ENCODE measurements at places on chromosomes 12 and 14.

GRCh38 chr14:75373616-75374015 is 54.2 kb upstream of the JDP2 start:
- no peak for DNase-seq

GRCh38 chr12:121845701-121846100 is 13.0 kb downstream of the HPD start:
- DNase-seq, result no peak

GRCh38 chr12:131101703-131102492 is 148.2 kb downstream of the ADGRD1 start:
- DNase-seq, result no peak

DNA sequence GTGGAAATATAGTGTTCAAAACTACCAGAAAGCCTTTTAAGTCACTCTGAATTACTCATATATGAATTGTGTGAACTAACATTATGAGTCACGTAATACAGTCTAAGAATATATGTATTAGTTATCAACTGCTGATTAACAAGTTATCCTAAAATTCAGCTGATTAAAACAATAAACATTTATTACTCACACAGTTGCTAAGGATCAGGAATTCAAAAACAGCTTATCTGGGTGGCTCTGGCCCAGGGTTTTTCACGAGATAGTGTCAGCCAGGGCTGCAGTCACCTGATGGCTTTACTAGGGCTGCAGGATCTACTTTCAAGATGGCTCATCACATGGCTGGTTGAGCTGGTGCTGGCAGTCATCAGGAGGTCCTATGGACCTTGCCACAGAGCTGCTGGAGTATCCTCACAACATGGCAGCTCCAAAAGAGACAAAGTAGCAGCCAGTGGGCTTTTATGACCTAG is 36.5 kb downstream of the CORO1C start:
- no peak for DNase-seq

- DNase-seq, result peak; percentile 73
Measured at GRCh38 chr14:100438678-100439592, 115.8 kb downstream of the SLC25A47 start.

GRCh38 chr12:110253176-110253575 is 27.9 kb upstream of the ATP2A2 start:
- DNase-seq, result peak; percentile 22

DNA sequence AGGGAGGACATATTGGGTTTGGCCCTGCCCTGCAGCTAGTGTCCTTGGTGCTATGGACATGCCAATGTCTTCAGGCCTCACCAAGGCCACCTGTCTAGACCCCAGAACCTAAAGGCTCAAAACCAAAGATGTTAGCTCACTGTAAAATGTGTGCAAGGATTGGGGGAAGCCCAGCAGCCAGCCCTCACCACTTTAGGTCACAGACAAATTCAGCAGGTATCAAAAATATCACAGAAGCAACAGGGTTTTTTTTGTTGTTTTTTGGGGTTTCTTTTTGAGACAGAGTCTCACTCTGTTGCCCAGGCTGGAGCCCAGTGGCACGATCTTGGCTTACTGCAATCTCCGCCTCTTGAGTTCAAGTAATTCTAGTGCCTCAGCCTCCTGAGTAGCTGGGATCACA is 29.0 kb upstream of the NINJ2 start:
- no peak for DNase-seq

DNA sequence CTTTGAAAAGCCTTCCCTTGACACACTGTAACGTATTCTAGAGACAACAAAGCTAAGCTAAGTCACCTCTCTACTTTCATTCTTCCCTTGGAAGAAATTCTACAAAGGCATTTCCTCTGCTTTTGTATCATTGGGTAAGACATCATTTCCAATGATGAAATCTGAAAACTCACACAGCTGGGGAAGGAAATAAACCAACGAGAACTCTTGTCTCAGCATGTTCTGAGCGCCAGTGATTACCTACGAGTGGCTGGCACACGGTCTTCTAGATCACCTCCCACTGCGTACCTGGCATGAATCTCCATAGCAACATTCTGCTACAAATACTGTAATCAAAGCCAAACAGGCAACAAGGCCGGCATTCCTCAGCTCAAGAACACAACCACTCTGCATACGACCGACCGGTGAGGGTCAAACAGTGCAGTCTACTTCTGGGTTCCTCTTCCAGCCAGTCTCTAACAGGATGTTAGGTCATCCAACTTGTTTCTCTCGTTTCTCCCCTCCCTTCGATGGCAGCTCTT is 7.6 kb downstream of the VPS37B start:
- peak; percentile 81 for DNase-seq

DNA sequence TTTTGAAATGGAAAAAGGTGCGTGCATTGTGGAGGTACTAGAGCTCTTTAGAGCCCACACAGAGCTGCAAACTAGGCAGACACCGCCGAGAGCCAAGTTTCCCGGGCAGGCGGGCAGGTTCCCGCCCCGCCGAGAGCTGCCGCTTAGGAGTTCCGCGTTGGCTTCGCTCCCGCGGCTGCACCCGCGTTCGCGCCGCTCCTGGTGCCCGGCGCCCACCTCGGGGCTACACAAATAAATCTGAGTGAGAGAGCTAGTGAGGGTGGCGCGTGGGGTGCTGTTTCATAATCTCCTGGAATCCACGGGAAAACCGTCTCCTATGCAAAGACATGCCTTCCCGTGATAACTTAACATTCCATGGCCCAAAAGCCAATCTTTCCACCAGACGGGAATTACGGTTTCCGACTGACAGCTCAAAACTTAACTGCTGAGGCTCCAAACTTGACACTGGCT is 645 bp downstream of the KITLG start:
- DNase-seq, result peak; percentile 65

GRCh38 chr12:92030618-92031017 is 115.0 kb downstream of the BTG1 start:
- peak; percentile 81 for DNase-seq

DNA sequence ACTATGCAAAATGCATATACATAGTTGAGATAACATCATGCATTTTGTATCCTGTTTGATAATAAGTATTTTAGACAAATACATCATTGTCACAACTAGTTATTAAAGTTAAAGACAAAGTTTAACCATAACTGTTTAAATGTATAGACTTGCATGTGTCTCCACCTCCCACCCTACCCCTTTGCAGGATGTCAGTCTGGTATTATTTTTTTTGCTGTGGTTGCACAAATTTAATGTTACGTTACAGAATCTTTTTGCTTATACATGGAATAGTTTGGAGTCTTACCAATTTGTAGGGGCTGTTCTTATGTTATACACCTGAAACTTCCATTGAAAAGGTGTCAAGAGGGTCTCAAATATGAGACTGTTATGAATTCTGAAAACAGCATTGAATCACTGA is 5.6 kb downstream of the CHST11 start:
- no peak for DNase-seq

- DNase-seq, result no peak
Measured at GRCh38 chr14:38039496-38039895, 168.2 kb upstream of the SSTR1 start.

DNA sequence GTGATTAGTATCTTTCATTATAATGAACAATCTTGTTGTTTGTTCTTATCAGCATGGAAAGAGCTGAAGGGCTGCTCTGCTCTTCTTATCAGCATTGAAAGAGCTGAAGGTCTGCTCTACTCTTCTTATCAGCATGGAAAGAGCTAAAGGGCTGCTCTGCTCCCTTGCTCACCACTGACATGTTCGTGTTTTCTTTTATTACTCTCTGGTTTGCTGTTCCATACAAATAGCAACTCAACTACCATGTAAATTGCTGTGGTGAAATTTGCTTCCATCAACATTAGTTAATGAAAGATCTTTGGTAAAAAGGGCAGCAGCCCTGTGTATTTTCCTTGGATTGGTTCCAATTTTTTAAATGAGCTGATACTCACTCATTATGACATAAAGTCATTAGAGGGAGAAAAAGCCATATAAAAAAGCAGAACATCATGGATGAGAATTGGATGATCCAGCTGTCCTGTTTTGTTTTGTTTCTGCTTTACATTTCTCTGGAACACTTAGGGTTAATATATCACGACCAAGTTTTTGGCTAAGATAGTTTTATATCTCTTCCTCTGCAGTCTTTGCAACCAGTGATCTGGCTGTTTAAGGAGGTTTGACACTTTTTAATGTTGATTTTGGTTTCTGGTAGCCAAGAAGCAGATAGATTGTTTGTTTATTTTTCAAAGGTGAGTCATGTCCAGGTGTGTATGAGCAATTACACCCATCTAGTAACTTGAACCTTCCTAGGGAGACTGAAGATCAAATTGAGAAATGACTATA is 356.6 kb downstream of the CEP128 start:
- peak; percentile 48 for DNase-seq

GRCh38 chr12:101551362-101552114 is 43.2 kb upstream of the MYBPC1 start:
- DNase-seq, result no peak

DNA sequence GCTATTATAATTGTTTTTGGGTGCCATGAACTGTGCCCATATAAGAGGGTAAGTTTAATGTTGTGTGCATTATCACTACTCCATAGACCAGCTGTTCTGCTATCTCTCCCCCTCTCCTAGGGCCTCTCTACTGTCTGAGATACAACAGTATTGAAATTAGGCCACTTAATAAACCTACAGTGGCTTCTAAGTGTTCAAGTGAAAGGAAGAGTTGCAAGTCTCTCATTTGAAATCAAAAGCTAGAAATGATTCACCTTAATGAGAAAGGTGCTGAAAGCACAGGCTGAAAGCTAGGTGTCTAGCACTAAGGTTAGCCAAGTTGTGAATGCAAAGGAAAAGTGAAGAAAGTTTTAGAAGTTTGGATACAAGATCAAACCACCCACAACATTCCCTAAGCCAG is 168.0 kb downstream of the SLC16A7 start:
- DNase-seq, result no peak

GRCh38 chr14:49828640-49829039 is 23.9 kb downstream of the NEMF start:
- DNase-seq, result no peak

GRCh38 chr14:98244162-98244948 is 1027.6 kb downstream of the BCL11B start:
- no peak for DNase-seq

- DNase-seq, result peak; percentile 63
Measured at GRCh38 chr12:9634177-9634803, 26.6 kb upstream of the KLRB1 start.

DNA sequence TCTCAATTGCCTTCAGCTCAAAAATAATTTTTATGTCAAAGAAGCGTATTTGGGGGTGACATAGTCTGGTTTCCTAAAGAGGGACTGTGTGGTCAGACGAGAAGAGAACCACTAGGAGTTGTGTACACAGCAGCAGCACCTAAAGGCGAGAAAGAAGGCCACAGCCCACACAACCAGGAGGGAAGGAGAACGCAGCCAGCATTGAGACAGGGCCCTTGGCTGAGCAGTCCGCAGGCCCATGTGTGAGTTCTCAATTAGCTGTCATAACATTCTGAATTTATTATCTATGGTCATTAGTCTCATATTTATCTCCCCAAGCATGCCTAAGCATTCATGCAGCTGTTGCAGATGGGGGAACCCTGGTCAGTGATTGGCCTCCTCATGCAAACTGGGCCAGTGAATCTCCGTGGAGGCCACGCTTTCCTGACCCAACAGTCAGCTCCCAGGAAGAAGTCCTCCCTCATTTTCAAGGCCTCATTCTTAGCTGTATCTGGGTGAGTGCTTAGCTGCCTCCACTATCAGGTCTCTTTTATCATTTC is 81.2 kb upstream of the ATF7IP start:
- no peak for DNase-seq

DNA sequence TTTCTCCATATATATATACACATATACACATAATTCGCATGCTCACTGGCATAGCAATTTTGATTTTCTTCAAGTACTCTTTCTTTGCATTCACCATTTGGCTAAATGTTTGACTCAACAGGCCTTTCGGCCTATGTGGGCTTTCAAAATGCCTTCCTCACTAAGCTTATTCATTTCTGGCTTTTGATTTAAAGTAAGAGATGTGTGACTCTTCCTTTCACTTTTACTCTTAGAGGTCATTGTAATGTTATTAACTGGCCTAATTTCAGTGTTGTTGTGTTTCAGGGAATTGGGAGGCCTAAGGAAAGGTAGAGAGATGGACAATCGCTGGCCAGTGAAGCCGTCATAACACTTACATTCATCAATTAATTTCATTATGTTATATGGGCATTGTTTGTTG is 14.5 kb upstream of the KLRD1 start:
- DNase-seq, result no peak

DNA sequence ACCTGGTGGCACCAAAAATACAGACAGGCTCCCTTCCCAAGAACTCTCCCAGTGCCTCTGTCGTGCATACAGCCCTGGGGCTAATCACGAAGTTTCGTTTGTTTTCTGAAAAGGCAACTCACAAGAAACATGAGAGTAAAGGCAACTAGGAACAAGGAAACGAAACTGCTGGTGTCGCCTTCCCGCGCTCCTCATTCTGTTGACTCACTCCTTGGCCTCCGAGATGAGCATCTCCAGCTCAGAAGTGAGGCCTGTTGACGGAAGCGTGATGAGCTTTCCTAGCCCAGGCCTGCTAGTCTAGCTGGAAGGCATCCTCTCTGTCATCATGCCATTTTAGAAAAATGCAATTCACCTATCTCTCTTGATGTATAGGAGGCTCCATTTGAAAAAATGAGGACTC is 50.5 kb downstream of the TTC9 start:
- no peak for DNase-seq

DNA sequence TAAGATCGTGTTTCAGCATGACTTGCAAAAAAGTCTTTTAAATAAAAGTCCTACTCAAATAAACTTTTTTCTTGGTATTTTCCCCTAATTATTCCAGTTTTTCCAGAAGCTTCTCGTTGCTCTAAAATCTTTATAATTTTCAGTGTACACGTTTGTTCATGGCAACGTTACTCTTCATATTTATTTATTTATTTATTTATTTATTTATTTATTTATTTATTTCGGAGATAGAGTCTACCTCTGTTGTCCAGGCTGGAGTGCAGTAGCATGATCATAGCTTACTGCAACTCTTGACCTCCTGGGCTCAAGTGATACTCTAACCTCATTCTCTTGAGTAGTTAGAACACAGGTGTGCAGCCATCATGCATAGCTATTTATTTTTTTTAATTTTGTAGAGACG is 438.3 kb upstream of the MDGA2 start:
- DNase-seq, result no peak

GRCh38 chr14:92035890-92036289 is 4.0 kb downstream of the TRIP11 start:
- no peak for DNase-seq

- no peak for DNase-seq
Measured at GRCh38 chr12:105423921-105424320, 93.4 kb downstream of the C12orf75 start.

- no peak for DNase-seq
Measured at GRCh38 chr12:132429946-132430643, 59.9 kb upstream of the FBRSL1 start.
